ENCODE measurements at places on chromosomes 4 and X.
A peak's percentile ranks its signal among the peaks of the same experiment; 100 is the strongest.

GRCh38 chr4:135464311-135464710, 1262.7 kb upstream of the PABPC4L start:
- DNase-seq = no peak

- DNase-seq = peak; percentile 92
Observed at GRCh38 chr4:1746265-1746691, 25.0 kb downstream of the TACC3 start.

DNA sequence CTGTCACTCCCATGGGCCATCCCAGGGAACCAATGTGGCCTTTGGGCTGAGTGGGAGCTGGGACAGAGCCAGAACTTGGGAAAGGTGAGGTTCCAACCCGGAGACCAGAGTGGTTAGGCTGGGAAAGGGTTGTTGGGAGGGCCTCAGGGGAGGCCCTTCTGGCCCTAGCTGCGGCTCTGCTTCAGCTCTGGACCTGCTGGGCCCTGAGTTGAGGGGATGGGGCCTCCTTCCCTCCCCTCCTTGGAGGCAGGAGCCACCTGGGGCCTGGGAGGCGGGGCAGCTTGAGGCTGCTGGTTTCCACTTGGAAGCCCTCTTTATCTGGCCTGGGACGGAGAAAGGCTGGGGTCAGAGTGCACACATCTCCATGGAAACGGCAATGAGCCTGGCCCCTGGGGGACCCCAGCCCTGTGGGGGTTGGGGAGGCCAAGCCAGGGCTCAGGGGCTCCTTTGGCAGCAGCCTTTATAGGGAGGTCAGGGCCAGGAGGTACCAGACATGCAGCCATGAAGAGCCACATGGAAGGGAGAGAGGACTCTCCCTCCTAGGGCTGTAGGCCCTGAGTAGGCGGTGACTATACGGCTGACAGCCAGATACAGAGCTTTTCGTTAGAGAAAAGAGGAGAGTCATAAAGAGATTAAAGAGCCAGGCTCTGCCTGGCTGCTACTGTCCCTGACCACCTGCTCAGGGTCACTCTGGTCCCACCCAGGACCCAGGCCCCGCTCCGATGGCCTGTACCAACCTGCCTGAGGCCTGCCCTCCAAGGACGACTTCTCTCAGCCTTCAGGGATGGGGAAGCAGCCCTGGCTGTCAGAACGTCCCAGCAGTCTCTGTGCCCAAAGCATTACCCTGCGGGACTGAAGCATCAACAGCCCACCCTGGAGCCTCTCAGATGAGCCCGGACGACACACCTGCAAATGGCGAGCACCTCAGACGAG, 6.9 kb upstream of the NSD2 start:
- DNase-seq = no peak

GRCh38 chr4:186109245-186109644, 4.7 kb downstream of the FAM149A start:
- DNase-seq = no peak

GRCh38 chr4:10577508-10578426, 106.8 kb downstream of the CLNK start:
- no peak for DNase-seq

Measured in GM19239 (cell line).